ENCODE measurements at places on chromosomes 6 and 20.

GRCh38 chr20:17601957-17602356 lies 32.1 kb downstream of the DSTN start:
- peaks cover 4% of the 10 kb centered on the region for H3K4me1 ChIP-seq
- no peaks in the 10 kb centered on the region for H3K27me3 ChIP-seq
- no peak overlapping the region for H3K4me3 ChIP-seq
- peaks cover 11% of the 10 kb centered on the region for H3K36me3 ChIP-seq

GRCh38 chr6:168469521-168469920 lies 28.5 kb downstream of the SMOC2 start:
- H3K4me3 ChIP-seq, result no peak overlapping the region
- no peaks in the 10 kb centered on the region for H3K36me3 ChIP-seq
- peaks cover 10% of the 10 kb centered on the region for H3K27me3 ChIP-seq
- no peaks in the 10 kb centered on the region for H3K4me1 ChIP-seq

DNA sequence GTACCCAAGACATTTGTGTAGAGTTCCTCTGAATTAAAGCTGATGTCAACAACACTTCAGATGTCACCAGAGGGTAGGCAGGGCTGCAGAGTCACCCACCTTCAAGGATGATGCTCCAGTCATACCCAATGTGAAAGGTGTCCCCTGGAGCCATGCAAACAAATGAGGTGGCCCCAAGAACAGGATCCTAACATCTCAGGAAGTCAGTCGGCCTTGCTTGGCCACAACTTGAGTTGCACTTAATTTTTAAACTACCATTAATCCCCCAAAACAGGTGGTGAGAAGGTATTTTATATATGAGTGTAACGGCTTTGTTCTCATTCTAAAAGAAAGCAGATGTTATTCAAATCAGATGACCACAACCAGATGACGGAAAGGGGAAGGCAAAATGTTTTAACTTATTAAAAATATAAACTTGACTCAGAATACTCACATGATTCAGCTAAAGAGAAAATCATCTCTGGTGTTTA lies 21.1 kb upstream of the SERPINB1 start:
- peak; percentile 43 for DNase-seq
- peak overlapping the region; percentile 91 for H3K27ac ChIP-seq
- H3K36me3 ChIP-seq, result peaks cover 21% of the 10 kb centered on the region
- H3K4me3 ChIP-seq, result no peak overlapping the region
- H3K27me3 ChIP-seq, result no peaks in the 10 kb centered on the region

DNA sequence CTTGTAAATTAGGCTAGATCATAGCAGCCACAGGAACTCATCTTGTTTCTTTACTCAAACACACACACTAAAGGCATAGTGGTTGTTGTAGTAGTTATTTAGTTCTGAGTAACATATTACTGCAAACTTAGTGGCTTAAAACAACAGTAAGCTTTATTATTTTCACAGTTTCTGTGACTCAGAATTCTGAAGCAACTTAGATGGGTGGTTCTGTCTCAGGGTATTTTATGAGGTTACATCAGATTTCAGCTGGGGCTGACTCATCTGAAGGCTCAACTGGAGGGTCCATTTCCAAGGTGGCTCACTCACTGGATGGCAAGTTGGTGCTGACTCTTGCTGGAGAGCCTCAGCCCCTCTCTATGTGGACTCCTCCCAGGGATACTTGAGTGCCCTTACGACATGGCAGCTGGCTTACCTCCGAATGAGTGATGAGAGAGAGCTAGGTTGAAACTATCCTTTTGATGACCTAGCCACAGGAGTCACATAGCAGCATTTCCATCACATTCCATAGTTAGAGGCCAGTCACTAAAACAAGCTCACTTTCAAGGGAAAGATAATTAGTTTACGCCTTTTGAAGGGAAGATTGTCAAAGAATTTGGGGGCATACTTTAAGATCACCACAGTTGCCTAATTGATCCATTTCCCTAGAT lies 136.5 kb upstream of the PRND start:
- peaks cover 17% of the 10 kb centered on the region for H3K27me3 ChIP-seq
- DNase-seq, result no peak
- no peaks in the 10 kb centered on the region for H3K36me3 ChIP-seq

DNA sequence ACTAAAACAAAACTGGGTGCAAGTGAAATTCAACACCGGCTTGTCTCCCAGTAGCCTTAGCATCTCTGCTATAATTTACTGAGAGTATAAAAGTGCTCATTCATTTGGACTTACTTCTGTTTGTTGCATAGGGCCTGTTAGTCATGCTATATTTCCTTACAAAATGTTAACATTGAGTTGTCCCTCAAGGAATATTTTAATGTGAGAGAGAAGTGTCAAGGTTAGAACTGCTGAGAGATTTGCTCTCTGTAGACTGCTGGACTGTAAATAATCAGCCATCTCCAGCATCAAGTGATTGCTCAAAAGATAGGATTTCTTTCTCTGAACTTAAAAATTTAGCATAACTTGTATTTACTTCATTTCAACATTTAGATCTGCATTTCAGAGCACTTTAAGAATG lies 328.5 kb upstream of the AGPAT4 start:
- no peak overlapping the region for H3K27ac ChIP-seq
- no peak for DNase-seq
- no peaks in the 10 kb centered on the region for H3K4me1 ChIP-seq
- H3K4me3 ChIP-seq, result no peak overlapping the region
- H3K27me3 ChIP-seq, result no peaks in the 10 kb centered on the region

DNA sequence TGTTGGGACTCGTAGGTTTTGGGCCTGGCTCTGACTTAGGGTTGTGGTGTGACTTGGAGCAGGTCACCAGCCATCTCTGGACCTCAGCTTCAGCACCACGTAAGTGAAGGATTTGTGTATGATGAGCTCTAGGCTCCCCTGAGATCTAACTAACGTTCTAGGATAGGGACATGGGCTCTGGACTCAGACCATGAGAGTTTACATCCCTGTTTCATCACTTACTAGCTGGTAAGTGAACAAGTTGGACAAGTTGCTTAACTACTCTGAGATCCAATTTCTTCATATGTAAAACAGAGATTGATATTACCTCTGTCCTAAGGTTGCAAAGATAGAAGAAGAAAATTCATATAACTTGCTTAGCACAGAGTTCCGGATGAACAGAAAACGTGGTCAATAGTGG lies 20.3 kb upstream of the PNPLA1 start:
- no peaks in the 10 kb centered on the region for H3K27me3 ChIP-seq
- no peak for DNase-seq
- H3K4me1 ChIP-seq, result no peaks in the 10 kb centered on the region
- H3K4me3 ChIP-seq, result no peak overlapping the region
- H3K36me3 ChIP-seq, result no peaks in the 10 kb centered on the region
- H3K27ac ChIP-seq, result no peak overlapping the region

DNA sequence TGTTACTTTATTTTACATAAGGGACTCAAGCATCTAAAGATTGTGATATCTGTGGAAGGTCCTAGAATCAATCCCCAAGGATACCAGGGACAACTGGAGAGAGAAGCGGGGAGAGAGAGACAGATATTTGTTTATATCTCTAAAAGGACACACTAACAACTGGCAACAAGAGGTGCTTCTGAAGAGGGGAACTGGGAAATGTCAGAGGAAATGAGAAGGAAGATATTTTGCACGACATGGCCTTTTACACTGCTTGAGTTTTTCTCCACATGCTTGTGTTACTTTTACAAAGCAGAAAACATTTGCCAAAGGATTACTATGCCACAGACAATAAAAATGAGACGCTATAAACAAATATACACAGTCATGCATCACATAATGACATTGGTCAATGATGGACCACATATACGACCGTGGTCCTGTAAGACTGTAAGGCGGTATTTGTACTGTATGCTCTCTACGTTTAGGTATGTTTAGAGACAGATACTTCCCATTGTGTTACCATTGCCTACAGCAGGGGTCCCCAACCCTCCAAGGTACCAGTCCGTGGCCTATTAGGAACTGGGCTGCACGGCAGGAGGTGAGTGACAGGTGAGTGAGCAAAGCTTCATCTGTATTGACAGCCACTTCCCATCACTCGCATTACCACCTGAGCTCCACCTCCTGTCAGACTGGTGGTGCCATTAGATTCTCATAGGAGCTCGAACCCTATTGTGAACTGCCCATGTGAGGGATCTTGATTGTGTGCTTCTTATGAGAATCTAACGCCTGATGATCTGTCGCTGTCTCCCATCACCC lies 64.6 kb upstream of the PTPN1 start:
- H3K36me3 ChIP-seq, result no peaks in the 10 kb centered on the region
- H3K27ac ChIP-seq, result no peak overlapping the region
- H3K27me3 ChIP-seq, result peaks cover 26% of the 10 kb centered on the region
- H3K4me3 ChIP-seq, result no peak overlapping the region

DNA sequence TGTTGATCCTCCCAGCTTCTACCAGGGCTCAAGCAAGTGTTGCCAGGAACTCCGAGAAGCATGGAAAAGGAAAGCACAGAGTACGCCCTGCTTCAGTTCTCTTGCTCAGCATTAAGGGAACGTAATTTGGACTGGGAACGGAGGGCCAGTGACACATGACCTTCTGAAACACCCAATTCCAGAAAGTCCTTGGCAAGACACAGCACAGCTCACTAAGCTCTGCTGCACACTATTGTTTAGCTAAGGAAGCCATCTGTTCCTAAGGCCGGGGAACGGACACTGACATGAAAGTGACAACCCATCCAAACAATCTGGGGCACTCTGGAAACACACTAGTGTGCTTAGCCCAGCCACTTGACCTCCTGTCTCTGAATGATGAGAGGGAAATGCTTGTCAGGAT lies 56.9 kb upstream of the NXT1 start:
- H3K36me3 ChIP-seq, result no peaks in the 10 kb centered on the region
- H3K27me3 ChIP-seq, result no peaks in the 10 kb centered on the region
- no peak for DNase-seq
